Stimulated activated CD4-positive, alpha-beta T cell treated with anti-CD3 and anti-CD28 coated beads, Interleukin-12 subunit alpha, Interleukin-12 subunit beta, amount 100 ng/mL, for 48 hours (primary cell): ENCODE measurements at places on chromosomes 11 and 22.

GRCh38 chr11:104823657-104824056, 74.6 kb downstream of the CASP12 start:
- DNase-seq = no peak

- DNase-seq = no peak
Measured at GRCh38 chr22:48720662-48721394, 1106.8 kb downstream of the BRD1 start.

GRCh38 chr22:36405671-36406538, 18.1 kb upstream of the MYH9 start:
- DNase-seq = no peak

- no peak for DNase-seq
Measured at GRCh38 chr22:47069270-47069669, 306.8 kb downstream of the TBC1D22A start.

DNA sequence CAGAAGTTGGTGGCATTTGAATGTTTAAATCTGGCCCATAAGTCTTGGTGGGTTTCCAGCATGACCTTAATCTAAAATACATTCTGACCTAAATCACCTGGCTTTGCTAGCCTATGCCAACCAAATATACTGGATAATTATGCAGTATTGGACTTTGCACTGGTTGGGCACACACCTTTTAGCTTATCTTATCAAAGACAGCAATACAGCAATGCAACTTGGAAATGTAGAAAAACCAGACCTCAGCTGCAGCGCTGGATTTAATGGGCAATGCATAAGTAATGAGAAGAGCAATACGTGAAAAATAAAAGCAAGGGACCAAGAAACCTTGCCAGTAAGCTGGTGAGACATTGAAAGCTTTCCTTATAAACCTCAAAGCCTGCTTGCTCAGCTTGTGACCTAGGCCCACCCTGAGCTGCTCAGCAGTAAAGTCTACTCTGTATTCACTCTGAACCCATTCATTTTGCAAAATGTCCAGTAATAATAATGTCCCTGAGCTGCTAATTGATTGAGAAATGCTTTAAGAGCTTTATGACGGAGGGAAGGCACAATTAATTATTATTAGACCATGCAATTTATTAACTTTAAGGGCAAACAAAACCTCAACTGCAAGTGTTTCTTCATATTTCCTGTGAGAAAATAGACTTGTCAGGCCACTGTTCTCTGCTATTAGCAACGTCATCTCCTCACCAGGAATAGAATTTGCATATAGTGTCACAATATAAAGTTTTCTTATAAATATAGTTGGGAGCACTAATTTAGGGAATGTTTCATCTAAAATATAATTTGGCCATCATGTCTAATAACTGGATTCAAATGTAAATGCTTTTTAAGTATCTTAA, 49.4 kb upstream of the CEP295 start:
- DNase-seq = no peak

DNA sequence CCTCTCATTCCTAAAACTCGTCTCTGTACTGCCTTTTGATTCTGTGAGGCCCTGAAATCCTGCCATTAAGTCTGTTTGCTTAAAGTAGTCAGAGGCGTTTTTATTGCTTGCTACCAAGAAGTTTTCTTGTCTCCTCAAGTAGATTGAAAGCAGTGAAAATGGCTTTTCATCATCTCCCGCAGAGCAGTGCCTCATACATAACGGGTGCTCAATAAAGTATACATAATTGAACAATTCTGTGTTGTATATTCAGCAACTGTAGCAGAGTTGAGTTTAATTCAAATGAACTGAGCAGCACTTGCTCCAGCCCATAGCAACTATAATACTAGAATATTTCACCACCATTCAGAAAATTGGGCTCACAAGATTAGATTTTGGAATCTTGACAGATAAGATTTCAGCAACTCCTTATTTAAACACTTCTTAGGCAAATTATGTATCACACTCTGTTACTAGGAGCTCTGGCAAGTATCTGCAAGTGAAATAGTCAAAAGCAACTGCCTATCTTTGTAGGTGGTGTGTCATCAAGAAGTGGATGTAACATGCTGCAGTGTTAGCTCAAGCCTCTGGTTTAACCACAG, 20.0 kb downstream of the FIBIN start:
- no peak for DNase-seq

DNA sequence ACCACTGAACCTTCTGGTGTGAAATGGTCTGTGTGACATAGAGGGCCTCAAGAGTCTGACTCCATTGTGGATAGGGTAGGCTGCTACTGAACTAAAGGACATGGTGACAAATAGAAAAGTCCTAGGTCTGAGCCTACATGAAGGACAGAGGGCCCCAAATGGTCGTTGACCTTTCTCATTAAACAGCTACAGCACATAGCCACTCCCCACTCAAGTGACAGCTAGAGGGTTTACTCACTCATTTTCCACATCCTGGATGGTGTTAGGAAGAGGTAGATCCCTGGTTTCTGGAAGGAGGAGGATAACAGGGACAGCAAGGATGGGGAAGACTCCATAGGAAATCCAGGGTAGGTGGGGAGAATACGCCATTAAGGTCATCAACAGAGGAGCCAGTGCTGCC, 63.3 kb downstream of the SLC22A24 start:
- no peak for DNase-seq

DNA sequence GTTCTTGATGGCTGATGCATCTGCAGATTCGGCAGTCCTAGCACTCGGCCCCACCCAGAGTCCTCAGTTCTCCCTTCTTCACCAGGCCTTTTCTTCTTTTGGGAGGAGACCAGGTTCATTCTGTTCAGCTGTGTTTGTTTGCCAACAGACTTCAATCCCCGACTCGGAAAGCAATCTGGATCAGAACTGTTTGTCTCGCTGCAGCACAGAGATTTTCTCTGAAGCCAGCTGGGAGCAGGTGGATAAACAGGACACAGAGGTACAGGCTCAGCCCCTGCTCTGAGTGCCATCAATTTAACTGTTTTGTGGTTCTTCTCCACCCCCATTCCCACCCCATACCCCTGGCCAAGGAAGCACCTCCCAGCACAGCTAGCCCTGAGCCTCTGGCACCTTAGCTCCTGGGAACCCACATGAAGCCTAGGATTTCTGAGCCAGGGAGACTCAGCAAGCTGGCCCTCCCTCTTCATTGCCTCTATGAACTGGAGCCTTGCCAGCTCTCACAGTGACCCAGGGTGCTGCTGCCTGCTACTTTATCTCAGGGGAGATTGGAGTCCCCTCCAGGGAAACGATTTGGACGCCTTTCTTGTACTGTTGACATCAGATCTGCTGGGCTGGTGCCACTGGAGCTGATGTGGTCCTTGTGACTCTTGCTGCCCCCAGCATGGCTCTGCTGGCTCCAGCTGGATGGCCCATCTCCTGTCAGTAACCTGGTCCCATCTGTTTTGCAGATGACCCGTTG, 58.2 kb upstream of the HORMAD2 start:
- DNase-seq = no peak

DNA sequence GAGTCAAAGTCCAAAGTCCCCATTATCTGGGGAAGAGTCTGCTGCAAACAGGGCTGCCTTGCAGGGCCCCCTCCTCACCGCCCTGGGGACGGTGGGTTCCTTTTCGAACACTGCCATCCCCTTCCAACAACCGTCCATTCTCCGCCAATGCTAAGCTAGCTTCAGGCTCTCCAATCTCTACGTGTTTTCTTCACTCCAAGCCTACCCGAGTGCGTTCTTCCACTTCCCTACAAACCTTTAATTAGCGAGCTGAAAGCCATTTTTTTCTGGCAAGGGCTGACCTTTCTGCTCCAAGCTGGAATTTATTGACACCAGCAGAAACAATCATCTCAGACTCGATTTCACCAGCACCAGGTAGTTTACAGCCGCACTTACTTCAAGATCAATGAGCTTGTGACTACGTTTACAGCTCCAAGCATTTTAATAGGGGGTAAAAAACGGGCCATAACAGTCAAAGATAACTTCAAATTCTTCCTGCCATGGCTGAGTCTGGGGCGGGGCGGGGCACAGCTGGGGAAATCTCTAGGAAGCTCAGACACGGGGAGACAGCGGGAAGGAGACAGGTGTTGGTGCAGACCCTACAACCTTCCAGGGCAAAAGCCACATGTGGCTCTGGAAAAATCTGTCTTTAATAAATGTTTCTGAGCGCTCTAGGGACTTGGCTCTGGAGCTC, 82.2 kb downstream of the PHF21B start:
- no peak for DNase-seq

GRCh38 chr11:61787928-61788491, 4.4 kb downstream of the TMEM258 start:
- DNase-seq = no peak

DNA sequence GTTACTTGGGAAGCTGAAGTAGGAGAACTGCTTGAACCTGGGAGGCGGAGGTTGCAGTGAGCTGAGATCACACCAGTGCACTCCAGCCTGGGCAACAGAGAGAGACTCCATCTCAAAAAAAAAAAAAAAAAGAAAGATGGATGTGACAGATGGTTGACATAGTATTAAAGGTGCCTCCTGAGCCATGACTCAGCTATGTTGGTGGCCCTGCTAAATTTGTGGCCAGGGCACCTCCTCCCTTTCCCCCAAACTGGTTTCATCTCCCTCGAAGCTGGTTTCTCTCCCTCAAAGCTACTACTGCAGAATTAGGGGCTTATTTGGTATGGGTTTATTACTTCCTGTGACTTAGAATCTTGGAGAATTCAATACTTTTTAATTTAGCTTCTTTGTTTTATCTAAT, 31.5 kb downstream of the SDHD start:
- no peak for DNase-seq

DNA sequence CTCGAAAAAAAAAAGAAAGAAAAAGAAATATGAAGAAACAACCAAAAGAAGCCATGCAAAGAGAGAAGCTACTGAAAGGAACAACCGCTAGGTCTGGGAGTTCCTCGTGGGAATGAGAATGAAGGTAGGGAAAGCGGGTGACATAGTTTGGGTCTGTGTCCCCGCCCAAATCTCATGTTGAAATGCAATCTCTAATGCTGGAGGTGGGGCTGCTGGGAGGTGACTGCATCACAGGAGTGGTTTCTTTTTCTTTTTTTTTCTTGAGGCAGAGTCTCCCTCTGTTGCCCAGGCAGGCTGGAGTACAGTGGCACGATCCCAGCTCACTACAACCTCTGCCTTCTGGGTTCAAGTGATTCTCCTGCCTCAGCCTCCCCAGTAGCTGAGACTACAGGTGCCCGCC, 9.7 kb upstream of the TXN2 start:
- DNase-seq = no peak

- no peak for DNase-seq
Measured at GRCh38 chr11:48093323-48093722, 113.0 kb downstream of the PTPRJ start.

DNA sequence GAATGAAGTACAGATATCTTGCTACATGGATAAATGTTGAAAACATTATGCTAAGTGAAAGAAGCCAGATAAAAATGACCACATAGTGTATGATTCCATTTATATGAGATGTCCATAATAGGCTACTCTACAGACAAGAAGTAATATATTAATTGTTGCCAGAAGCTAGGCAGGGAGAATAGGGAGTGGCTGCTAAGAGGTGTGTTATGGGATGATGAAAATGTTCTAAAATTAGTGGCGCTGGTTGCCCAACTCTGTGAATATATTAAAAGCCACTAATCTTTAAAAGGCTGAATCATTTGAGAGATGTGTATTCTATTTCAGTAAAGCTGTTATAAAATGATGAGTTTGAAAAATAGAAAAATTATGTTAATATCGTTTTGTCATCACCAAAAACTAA, 144.4 kb downstream of the NCAM1 start:
- no peak for DNase-seq

GRCh38 chr11:34972892-34973291, 56.5 kb downstream of the PDHX start:
- no peak for DNase-seq

DNA sequence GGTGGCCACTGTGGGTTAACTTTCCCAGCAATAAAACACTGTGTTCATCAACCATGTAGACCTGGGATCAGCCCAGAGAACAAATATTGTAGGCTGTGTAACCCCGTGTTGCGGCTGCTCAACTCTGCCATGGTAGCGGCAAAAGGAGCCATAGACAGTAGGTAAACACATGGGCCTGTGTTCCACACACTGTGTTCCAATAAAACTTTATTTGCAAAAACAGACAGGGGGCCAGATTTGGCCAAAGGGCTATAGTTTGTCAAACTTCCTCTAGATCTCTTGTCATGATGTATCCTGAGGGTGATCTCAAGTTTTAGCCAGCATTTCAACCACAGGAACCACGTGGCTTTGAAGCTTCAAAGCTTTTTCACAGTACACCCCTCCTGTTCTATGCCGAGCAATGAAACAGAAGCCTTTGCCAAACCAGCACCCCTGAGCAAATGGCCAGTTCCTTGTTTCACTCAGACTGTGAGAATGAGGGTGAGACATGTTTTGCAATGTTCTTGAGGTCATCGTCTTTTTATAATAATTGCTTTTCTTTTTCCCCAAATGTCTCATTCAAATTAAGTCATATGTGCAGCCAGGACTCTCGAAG, 49.9 kb upstream of the FADD start:
- DNase-seq = no peak
